ENCODE measurements at places on chromosomes 12 and 14.

- DNase-seq, result peak; percentile 96
Observed at GRCh38 chr14:77320238-77320935, at the start of gene POMT2. TSS of gene POMT2 (minus strand) at chr14:77320883. CDS start at chr14:77320681, 202 bp downstream.

DNA sequence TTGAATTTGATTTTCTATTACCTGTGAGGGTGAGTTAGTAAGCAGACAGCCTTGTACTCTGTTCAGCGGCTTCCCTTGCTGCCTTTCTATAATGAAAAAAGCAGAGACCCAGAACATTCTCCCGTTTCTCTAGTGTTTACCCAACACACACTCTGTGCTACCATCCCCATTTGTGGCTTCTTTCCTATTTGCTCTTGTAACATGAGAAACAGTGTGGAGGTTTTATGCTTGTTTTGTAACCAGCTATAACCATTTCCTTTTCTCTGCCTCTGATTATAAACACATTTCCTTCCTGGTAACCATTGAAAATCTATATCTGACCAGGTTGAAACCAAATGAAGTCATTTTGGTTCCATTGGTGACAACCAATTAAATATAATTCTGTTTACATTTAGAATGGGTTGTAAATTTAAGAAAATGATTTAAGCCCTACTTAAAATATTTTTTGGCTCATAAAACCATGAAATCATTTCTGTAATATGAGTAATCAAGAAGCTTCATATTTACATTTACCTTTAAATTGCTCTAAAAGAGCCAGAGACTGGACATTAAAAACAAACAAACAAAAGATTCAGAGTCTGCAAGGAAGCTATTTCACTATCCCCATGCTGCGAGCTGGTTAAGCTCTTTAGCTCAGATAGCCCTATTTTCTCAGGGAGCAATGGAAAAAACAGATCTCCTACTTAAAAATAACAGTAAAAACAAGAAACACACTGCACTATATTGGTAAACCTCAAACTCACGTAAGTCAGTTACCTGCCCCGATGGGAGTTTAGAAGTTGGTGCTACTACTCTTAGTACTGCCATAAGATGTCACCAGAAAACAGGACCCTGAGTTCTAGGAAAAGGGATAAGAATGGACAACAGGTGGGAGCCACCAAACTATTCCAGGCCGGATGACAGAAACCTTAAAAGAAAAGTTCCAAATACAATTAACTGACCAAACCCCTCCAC lies 206.5 kb upstream of the EEA1 start:
- no peak for DNase-seq

GRCh38 chr12:38771871-38772270 lies 133.5 kb downstream of the CPNE8 start:
- no peak for DNase-seq

DNA sequence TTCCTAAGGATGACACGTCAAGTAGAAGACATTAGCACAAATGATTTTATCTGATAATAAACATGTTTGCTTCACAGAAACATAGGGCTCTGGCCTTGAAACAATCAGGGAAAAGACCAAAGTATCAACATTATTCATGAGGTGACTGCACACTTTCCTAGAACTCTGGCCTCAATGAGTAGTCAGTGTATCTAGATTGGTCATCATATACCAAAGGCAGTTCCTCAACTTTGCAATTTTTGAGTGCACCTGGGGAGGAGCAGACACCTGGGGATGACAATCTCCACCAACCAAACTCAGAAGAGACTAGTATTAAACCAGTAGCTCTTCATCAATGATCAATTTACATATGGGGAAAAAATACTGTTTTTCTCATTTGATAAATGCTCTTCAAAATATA lies 4.5 kb downstream of the EDDM3A start:
- DNase-seq, result no peak

DNA sequence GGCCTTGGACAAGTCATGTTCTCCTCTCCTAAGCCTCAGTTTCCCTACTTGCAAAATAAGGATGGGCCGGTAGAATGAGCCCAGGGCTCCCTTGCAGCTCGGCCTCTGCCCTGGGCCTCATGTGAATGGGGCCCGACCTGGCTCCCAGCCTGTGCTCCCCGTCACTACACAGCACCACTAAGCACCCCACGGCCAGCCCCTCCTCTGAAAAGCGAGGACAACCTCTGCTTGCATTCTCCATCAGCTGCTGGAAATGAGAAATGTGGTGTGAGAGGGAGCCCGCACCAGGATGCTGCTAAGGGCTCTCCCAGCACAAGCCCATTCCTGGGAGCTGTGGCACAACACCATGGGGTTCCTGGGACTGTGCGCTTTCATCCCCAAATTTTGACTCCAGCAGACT lies 10.2 kb downstream of the SLC25A47 start:
- no peak for DNase-seq

- no peak for DNase-seq
Observed at GRCh38 chr14:103329401-103330347, 4.4 kb upstream of the EIF5 start.

DNA sequence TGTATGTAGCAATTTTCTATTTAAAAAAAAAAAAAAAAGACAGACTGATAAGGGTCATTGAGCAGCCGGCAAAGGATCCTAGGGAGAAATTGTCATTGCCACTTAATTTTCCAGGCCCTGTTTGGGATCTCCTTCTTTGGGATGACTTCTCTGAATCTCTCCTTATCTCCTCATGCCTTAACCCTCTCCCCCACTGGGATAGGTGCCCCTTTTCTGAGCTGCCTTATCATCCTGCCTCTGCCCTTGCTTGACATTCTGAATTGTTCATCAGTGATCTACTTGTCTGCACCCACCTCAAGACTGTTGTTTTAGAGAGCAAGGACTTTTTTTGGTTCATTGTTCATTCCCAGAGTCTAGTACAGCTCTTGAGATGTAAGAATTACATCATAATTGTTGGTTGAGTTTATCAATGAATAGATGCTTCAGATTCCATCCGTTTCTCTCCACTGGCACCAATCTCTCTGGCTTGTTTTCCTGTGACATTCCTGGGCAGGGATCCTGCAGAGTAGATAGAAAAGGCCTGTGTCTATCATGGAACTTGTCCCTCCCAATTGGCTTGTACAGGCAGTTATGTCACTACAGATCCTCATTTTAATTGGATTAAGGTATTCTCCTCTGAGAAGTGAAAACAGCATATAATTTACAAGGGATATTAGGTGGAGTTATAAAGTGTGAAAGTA lies 42.6 kb downstream of the SOCS2 start:
- no peak for DNase-seq

DNA sequence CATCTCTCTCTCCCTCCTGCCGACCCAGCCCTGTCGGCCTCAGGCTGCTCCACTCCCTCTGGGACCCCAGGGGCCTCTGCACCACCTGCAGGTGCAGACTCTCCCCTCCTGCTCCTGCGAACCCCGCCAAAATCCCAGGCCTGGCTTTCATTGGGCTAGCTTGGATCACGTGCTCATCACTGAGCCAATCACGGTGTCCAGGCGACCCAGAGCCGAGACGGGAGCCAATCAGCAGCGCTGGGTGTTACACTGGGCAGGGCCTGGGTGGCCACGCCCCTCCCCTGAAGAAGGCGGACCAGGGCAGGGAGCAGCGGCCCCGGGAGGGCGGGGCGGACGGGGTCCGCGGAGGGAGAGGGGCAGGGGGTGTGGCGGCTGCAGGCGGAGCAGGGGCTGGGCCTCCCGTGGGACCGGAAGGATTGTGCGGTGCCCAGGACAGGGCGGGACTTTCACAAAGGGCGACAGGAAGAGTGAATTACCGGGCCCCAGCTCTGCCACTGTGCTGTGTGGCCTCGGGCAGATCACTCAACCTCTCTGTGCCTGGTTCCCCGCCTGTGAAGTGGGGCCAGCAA lies 66.6 kb upstream of the FBRSL1 start:
- no peak for DNase-seq

DNA sequence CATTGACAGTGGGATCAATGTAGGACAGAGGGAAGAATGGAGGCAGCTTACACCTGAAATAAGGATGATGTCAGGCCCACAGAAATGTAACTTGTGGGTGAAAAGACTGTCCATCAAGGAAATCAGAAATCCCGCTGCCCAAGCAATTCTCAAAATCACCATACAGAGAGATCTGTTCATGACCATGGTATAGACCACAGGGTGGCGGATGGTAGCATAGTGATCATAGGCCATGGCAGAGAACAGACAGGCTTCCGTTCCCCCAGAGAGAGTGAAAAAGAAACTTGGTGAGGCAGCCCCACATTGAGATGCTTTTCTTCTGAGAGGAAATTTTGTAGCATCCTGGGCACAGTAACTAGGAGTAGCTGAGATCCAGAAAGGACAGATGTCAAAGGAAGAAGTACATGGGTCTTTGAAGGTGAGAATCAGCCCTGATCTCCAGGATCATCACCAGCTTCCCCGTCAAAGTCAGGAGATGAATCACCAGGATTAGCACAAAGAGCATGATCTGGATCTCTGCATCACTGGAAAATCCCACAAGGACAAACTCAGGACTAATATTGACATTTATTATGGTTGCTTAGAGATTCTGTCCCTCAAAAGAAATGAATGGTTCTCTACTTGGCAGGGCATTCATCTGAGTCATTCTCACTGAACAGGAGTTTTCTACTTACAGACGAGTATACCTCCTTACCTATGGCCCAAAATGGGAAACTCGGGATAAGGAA lies 5.5 kb upstream of the ZNF641 start:
- no peak for DNase-seq

- DNase-seq, result no peak
Observed at GRCh38 chr14:103180331-103180730, 57.1 kb downstream of the TNFAIP2 start.

DNA sequence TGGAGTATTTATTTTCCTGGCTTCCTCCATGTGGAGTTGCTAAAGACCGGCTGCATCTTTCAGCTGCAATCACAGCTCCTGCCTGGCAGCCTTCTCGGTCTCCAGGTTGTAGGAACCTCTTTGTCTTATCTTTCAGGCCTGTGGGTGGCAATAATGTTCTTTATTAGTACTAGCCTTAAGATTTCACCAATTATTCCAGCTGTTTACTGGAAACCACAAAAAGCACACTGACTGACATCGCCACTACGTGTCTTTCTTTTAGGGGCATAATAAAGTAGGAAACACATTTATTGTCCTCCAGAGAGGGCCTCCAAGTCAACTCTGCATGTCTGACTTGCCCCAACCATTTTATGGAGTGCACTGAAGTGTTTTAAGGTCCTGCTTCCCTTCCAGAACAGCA lies 1116.5 kb upstream of the TMEM132C start:
- DNase-seq, result no peak

GRCh38 chr14:75578786-75579337 lies 442 bp downstream of the FLVCR2 start:
- DNase-seq, result no peak

- no peak for DNase-seq
Observed at GRCh38 chr14:97550463-97550862, 753.3 kb downstream of the VRK1 start.

Data from Caco-2 (cell line).